ENCODE measurements at places on chromosomes 3 and 15. TPM values are rescaled to one million over a fixed set of nuclear protein-coding genes. Genes with fewer than 3 reads are reported as not detected.

- H3K4me3 ChIP-seq = no peak overlapping the region
- H3K27me3 ChIP-seq = no peaks in the 10 kb centered on the region
- no peaks in the 10 kb centered on the region for H3K36me3 ChIP-seq
- H3K4me1 ChIP-seq = peaks cover 12% of the 10 kb centered on the region
Observed at GRCh38 chr15:87755226-87755625, 501.3 kb downstream of the NTRK3 start.

- no peak for DNase-seq
- H3K27me3 ChIP-seq = peaks cover 96% of the 10 kb centered on the region
- no peaks in the 10 kb centered on the region for H3K36me3 ChIP-seq
- no peak overlapping the region for H3K4me3 ChIP-seq
- no peak overlapping the region for H3K27ac ChIP-seq
Observed at GRCh38 chr15:82060817-82061216, 15.0 kb upstream of the MEX3B start.

- no peak overlapping the region for H3K27ac ChIP-seq
- H3K36me3 ChIP-seq = no peaks in the 10 kb centered on the region
- H3K27me3 ChIP-seq = peaks cover 5% of the 10 kb centered on the region
- DNase-seq = no peak
- no peaks in the 10 kb centered on the region for H3K4me1 ChIP-seq
Observed at GRCh38 chr15:69869881-69870505, 227.7 kb downstream of the TLE3 start.

DNA sequence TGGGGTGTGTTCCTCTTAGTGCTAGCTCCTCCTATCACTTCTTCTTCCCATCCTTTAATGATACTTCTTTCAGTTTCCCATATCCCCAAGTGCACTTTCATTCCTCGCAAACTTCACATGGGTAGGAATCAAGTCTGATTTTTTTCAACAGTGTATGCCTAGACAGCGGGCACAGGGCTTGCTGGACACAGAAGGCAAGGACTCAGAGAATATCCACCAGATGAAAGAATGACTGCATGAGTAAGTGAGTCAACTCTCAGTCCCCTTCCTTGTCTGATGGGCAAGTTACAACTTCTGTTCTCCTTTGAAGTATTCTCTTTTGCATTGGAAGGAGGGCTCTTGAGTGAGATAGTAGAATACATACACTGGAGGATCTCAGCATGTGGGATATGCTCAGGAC lies 3.1 kb upstream of the SQOR start:
- DNase-seq = no peak
- no peak overlapping the region for H3K4me3 ChIP-seq
- H3K27ac ChIP-seq = peak overlapping the region; percentile 13
- no peaks in the 10 kb centered on the region for H3K27me3 ChIP-seq
- peaks cover under 1% of the 10 kb centered on the region for H3K4me1 ChIP-seq
- H3K36me3 ChIP-seq = no peaks in the 10 kb centered on the region

GRCh38 chr3:153911116-153911515 lies 210.1 kb upstream of the ARHGEF26 start:
- H3K4me1 ChIP-seq = no peaks in the 10 kb centered on the region
- no peaks in the 10 kb centered on the region for H3K27me3 ChIP-seq
- no peaks in the 10 kb centered on the region for H3K36me3 ChIP-seq
- DNase-seq = no peak

PLCH1 gene
- 14.8 TPM for polyA plus RNA-seq

CA12 gene
- polyA plus RNA-seq = 7.9 TPM

GRCh38 chr15:49438962-49439631 lies 16.1 kb downstream of the FGF7 start:
- no peaks in the 10 kb centered on the region for H3K27me3 ChIP-seq
- no peak overlapping the region for H3K27ac ChIP-seq
- peaks cover 18% of the 10 kb centered on the region for H3K4me1 ChIP-seq
- H3K36me3 ChIP-seq = no peaks in the 10 kb centered on the region

DNA sequence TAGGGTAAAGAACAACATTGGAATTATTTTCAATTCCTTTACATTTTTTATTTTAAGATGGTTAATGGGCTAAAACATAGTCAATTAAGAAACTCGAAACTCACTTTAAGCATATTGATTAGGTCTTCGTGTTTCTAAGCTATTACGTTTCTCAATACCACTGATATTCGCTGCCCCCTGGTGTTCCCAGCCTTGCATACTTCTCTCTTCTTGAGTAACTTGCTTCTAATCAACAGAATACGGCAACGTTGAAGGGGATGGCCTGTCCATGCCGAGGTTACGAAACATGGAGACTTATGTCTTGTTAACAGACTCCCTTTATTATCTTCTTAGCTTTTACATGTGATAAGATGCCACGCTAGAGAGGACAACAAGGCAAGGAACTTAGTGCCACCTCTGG lies 43.6 kb downstream of the ROBO1 start:
- no peaks in the 10 kb centered on the region for H3K36me3 ChIP-seq
- no peak overlapping the region for H3K27ac ChIP-seq
- no peaks in the 10 kb centered on the region for H3K4me1 ChIP-seq
- DNase-seq = no peak
- no peak overlapping the region for H3K4me3 ChIP-seq

DNA sequence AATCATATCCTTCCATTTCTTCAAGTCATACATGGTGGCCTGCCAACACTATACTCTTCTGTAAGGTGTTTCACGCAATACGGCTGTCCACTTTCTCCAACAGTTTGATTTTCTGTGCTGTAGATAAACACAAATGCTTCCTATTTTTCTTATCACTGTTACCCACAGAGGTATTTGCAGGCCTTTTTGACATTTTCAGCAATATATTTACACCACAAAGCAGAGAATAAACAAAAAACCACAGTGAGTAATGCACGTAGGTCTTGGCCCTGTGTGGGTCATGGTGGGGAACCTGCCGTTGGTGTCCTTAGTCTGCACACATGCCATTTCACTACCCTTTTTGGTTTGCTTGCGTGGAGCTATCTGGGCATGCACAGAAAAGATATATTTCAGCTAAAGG lies 59.5 kb downstream of the LRRC28 start:
- H3K4me1 ChIP-seq = no peaks in the 10 kb centered on the region
- H3K36me3 ChIP-seq = peaks cover 6% of the 10 kb centered on the region
- no peak for DNase-seq
- no peak overlapping the region for H3K27ac ChIP-seq
- no peak overlapping the region for H3K4me3 ChIP-seq

SPESP1 gene
- polyA plus RNA-seq = 2.2 TPM

CRABP1 gene
- polyA plus RNA-seq = 0.39 TPM

DNA sequence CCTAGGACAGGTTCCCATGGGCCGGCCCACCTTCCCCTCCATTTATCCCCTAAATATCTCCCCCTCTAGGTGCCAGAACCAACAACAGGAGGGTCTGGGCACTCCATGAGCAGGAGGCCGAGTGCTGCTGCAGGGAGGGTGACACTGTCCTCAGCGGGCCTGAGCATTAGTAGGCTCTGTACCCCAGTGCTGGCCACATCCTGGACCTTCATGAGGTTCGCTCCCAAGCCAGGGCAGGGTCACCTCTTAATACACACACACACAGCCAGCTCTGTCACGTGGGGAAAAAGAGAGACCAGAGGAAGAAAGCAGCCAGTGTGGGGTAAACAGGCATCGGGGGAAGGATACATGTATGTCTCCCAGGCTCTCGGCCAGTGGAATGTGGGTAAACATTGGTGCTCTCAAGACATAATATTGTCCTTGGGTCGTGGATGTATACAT lies 27.9 kb upstream of the SEMA3F start:
- no peaks in the 10 kb centered on the region for H3K27me3 ChIP-seq
- H3K4me3 ChIP-seq = no peak overlapping the region

CPB1 gene
- polyA plus RNA-seq = 0.41 TPM

DNA sequence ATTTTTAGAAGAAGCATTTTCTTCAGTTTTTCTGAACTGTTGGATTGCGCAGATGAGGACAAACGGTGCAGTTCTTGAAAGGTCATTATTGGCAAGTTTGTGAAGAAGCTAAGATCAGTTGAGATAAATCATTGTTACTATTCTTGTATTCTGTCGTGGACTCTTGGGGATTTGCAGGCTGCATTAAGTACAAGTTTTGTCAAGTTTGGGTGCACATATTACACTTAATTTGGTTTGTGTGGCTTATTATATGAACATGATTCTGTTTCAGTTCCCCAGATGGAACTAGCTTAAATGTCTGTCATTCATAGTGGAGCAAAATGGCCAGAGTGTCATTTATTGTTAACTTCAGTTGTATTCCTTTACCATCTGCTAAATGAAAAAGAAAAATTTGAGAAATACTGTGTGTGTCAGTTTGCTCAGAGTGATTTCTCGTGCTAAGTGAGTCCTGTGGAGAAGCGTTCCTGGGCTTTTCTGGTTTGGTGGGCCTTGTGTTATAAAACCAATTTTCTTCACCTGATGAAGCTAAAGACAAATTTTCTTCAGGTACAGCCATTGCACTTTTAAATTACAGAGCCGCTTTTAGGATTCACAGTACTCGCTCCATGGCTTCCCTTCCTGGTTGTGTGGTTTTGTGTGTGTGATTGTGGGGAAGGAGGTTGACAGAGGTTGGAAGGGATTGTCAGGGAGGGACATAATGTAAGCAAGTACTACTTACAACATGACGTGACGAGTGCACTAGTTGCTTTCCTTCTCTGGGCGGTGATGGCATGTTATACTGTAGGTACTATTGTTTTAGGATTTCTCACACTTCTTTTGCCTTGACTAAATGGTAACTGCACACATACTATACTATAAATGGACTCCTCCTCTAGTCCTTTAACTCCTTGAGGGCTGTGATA lies 1.7 kb downstream of the AKAP13 start:
- peaks cover 7% of the 10 kb centered on the region for H3K27me3 ChIP-seq
- H3K4me3 ChIP-seq = peak overlapping the region; percentile 79
- H3K4me1 ChIP-seq = peaks cover 10% of the 10 kb centered on the region
- peak overlapping the region; percentile 90 for H3K27ac ChIP-seq
- no peaks in the 10 kb centered on the region for H3K36me3 ChIP-seq

- H3K27ac ChIP-seq = no peak overlapping the region
- DNase-seq = no peak
- H3K27me3 ChIP-seq = no peaks in the 10 kb centered on the region
- no peak overlapping the region for H3K4me3 ChIP-seq
- H3K4me1 ChIP-seq = no peaks in the 10 kb centered on the region
Observed at GRCh38 chr3:101500208-101500607, 12.8 kb downstream of the SENP7 start.

DNA sequence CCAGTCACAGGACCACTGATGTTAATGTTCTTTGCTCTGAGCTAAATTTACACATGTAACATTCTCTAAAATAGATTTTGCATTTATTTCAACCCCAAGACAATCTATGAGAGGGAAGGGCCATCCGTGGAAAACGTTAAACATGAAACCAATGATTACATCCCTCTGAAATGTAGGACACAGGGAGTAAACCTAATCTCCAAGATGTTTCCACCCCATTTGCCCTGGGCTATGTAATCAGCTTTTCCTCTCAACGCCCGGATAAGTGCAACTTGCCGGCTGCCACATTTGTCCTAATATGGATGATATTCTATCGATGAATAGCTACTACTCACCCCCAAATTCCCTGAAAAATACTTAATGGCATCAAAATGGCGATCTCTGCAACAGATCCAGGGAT lies 6.4 kb upstream of the FMN1 start:
- no peak overlapping the region for H3K27ac ChIP-seq
- no peaks in the 10 kb centered on the region for H3K36me3 ChIP-seq
- H3K27me3 ChIP-seq = no peaks in the 10 kb centered on the region
- no peaks in the 10 kb centered on the region for H3K4me1 ChIP-seq
- DNase-seq = no peak

SHC4 gene
- 1.1 TPM for polyA plus RNA-seq

GRCh38 chr15:81410318-81410753 lies 36.3 kb upstream of the TMC3 start:
- H3K4me3 ChIP-seq = no peak overlapping the region
- H3K27me3 ChIP-seq = no peaks in the 10 kb centered on the region
- no peak for DNase-seq
- no peaks in the 10 kb centered on the region for H3K4me1 ChIP-seq

DNA sequence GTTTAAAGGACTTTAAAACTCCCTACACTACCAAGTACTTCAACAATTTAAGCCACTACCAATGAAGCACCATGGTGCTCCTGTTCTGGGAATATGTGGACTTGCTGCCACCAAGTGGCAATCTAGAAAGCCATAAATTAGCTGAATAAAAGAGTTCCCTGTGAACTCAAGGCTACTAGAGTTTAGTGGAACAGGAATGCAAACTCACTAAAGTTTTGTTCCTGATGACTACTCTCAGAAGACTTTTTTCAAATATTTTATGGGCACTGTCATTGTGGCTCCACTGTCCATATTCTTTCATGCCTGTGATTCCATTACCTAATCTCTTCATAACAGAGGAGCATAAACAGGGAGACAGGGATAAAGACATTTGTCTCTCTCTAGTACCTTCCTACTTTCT lies 63.9 kb downstream of the TMCC1 start:
- DNase-seq = no peak
- H3K36me3 ChIP-seq = no peaks in the 10 kb centered on the region
- H3K27ac ChIP-seq = no peak overlapping the region
- no peak overlapping the region for H3K4me3 ChIP-seq
- H3K27me3 ChIP-seq = no peaks in the 10 kb centered on the region

NMNAT3 gene
- 6.7 TPM for polyA plus RNA-seq

PAK6 gene
- 7.9 TPM for polyA plus RNA-seq

- DNase-seq = no peak
- H3K36me3 ChIP-seq = no peaks in the 10 kb centered on the region
- H3K27me3 ChIP-seq = peaks cover 67% of the 10 kb centered on the region
- H3K4me3 ChIP-seq = no peak overlapping the region
- H3K27ac ChIP-seq = no peak overlapping the region
Observed at GRCh38 chr3:158107605-158108444, 1.6 kb upstream of the SHOX2 start.

C3orf18 gene
- polyA plus RNA-seq = 24.5 TPM

GRCh38 chr15:29103824-29104565 lies 165.6 kb downstream of the NSMCE3 start:
- peak; percentile 86 for DNase-seq
- H3K27ac ChIP-seq = no peak overlapping the region
- H3K4me3 ChIP-seq = no peak overlapping the region

DNA sequence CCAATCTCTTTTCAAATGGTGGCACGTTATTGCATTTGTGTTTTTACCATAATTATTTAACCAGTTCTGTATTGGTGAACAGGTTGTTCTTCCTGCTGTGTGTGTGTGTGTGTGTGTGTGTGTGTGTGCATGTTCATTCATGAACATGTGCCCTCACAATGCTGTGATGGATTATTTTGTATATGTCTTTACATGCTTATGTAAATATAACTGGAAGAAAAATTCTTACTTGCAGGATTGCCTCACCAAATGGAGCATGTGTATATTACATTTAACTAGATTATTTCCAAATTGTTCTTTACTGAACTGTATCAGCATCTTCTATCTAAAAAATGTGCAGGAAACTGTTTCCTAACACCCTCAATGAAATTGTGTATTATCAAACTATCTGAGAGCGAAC lies 175.2 kb upstream of the ZPLD1 start:
- H3K4me3 ChIP-seq = no peak overlapping the region
- H3K36me3 ChIP-seq = no peaks in the 10 kb centered on the region
- H3K27me3 ChIP-seq = no peaks in the 10 kb centered on the region
- no peaks in the 10 kb centered on the region for H3K4me1 ChIP-seq
- no peak overlapping the region for H3K27ac ChIP-seq

DNA sequence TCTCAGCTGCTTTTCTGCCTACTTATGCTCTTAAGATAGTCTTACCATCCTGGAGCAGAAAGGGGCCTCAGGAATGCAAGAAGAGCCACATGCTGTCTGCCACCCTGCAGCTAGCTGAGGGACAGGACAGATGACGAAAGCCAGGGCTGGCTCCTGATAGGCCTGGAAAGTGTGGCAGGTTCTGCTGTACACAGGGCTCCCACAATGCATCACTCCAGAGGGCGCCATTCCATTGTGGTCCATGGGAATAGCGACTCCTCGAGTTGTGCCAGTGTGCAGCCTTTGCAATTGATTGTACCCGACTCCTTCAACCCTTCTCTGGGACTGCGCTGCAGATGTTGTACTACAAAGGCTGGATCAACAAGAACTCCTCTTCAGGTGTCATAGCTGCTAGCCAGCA lies 11.2 kb downstream of the ACAN start:
- no peak for DNase-seq
- H3K4me3 ChIP-seq = no peak overlapping the region
- H3K4me1 ChIP-seq = no peaks in the 10 kb centered on the region
- H3K27ac ChIP-seq = no peak overlapping the region
- no peaks in the 10 kb centered on the region for H3K27me3 ChIP-seq

SETD5 gene
- 195 TPM for polyA plus RNA-seq
